Epithelial cell of umbilical artery (primary cell): ENCODE measurements at places on chromosomes 3 and 15. TPM values are rescaled to one million over a fixed set of nuclear protein-coding genes. Genes with fewer than 3 reads are reported as not detected.

The MINDY2 gene
- total RNA-seq, result 6.8 and 13.7 TPM in 2 replicates

The MRPL46 gene
- total RNA-seq, result 24.0 TPM in 2 replicates

The GOLGA8M gene
- 1.9 TPM in 1 of 2 replicates, not detected in the other for total RNA-seq

The PAQR9 gene
- total RNA-seq, result not detected in 2 replicates

The SAMMSON gene
- total RNA-seq, result not detected in 2 replicates

The HEXA gene
- total RNA-seq, result 35.1 and 42.6 TPM in 2 replicates

The CLPX gene
- 40.9 and 57.4 TPM in 2 replicates for total RNA-seq

The CAV3 gene
- not detected in 2 replicates for total RNA-seq

The TRPM1 gene
- under 0.01 TPM in 1 of 2 replicates, not detected in the other for total RNA-seq

The NOX5 gene
- not detected in 2 replicates for total RNA-seq

The SI gene
- not detected in 2 replicates for total RNA-seq

The CATSPER2 gene
- 0.76 and 1.6 TPM in 2 replicates for total RNA-seq

The FSIP1 gene
- 0.97 and 1.2 TPM in 2 replicates for total RNA-seq

The MST1R gene
- total RNA-seq, result 0.30 and 0.97 TPM in 2 replicates

The SLC6A11 gene
- total RNA-seq, result not detected in 2 replicates

The GPR87 gene
- total RNA-seq, result under 0.01 TPM in 1 of 2 replicates, not detected in the other

The SCG3 gene
- not detected in 2 replicates for total RNA-seq

The HIGD2B gene
- not detected in 2 replicates for total RNA-seq

The THRB gene
- total RNA-seq, result under 0.01 TPM in 1 of 2 replicates, not detected in the other

The MAP4 gene
- 45.4 and 45.5 TPM in 2 replicates for total RNA-seq

The NDN gene
- 38.0 and 55.3 TPM in 2 replicates for total RNA-seq

The CHST2 gene
- total RNA-seq, result 1.5 and 12.3 TPM in 2 replicates

The PCOLCE2 gene
- total RNA-seq, result 1.3 and 2.6 TPM in 2 replicates

The TMC3 gene
- not detected in 2 replicates for total RNA-seq

The ZIC1 gene
- total RNA-seq, result 0.61 and 0.97 TPM in 2 replicates

The IL12A gene
- 1.3 and 6.4 TPM in 2 replicates for total RNA-seq

The CAMP gene
- not detected in 2 replicates for total RNA-seq

The TMEM45A gene
- 2.3 and 3.6 TPM in 2 replicates for total RNA-seq

The FOXB1 gene
- not detected in 2 replicates for total RNA-seq

The ANKDD1A gene
- 1.6 and 3.0 TPM in 2 replicates for total RNA-seq

The WDR93 gene
- not detected in 2 replicates for total RNA-seq

The PLD1 gene
- total RNA-seq, result 40.7 and 60.7 TPM in 2 replicates

The DUOXA2 gene
- total RNA-seq, result not detected in 2 replicates

The SLC12A1 gene
- total RNA-seq, result not detected in 2 replicates

The POMGNT2 gene
- total RNA-seq, result 5.2 and 6.1 TPM in 2 replicates

The SLC9C1 gene
- not detected in 2 replicates for total RNA-seq

The PLSCR4 gene
- 27.9 and 56.8 TPM in 2 replicates for total RNA-seq

The VEPH1 gene
- 259 and 323 TPM in 2 replicates for total RNA-seq
